ENCODE measurements at places on chromosomes 3 and 15.

GRCh38 chr3:9911863-9912262, 5.0 kb upstream of the IL17RC start:
- no peak for DNase-seq

- no peak for DNase-seq
Observed at GRCh38 chr3:124373524-124373923, 356.7 kb upstream of the UMPS start.

DNA sequence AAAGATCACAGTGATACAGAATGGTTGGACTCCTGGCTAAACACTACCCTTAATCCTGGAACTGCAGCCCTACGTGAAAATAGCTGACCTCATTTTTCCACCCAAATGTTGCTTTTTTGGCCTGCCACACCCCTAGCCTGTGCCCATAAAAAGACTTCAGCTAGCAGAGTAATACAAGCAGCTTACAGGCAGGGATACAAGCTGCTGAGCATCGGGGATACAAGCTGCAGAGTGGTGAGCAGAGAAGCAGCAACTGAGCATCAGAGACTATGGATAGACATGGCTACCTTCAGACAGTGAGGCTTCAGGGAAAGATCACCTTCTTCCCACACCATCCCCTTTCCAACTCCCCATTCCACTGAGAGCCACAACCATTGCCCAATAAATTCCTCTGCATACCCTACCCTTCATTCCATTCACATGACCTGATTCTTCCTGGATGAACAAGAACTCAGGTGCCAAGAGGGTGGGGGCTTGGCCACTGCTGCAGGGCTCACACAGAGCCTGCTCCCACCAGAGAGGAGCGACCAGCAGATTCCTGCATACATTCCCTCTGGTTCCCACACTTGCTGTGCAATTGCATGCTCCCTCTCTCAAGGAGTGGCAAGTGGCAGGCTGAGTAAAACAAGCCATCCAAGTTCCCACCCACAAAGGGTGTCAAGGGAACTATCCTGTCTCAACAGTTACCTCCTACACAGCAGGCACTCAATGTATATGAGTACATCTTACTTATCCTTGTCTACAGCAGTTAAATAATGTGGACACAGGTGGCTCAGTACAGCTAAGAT, 217.5 kb downstream of the ALCAM start:
- DNase-seq = no peak

DNA sequence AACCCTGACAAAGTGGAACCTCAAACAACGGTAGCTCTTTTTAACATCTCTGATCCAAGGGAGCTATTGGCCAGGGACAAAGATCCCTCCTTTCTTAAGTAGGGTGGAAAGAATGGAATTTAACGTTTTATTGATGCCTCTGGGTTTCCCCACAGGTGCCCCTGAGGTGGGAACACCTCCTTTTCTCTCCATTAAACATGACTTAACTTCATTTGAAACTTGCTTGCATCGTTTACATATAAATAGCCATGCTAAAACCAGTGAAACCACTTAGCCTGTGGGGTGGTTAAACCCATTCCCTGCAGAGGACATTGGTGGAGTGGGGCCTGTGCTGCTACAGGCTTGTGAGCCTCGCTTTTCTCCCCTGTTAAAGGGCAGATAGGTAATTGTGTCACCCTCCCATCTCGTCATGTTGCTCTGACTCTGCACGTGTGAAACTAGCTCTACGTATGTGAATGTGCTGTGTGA, 9.7 kb downstream of the CGNL1 start:
- DNase-seq = no peak

DNA sequence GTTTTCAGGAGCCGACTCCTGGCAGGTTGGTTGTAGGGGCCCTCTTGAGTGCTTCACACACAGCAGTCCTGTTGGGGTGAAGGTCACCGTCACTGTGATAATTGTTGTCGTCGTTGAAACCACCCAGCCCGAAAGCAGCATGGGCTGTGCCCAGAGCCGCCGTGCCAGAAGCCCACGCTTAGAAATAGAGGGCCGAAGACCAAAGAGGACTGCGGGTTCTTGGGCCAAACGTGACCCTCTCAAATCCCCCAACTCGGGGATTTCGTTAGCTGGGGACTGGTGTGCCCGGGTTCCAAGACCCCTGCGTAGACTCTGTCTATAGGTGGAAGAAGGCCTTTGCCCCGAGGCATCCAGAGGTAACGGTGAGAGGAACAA, 7.5 kb upstream of the ADAMTS17 start:
- no peak for DNase-seq

DNA sequence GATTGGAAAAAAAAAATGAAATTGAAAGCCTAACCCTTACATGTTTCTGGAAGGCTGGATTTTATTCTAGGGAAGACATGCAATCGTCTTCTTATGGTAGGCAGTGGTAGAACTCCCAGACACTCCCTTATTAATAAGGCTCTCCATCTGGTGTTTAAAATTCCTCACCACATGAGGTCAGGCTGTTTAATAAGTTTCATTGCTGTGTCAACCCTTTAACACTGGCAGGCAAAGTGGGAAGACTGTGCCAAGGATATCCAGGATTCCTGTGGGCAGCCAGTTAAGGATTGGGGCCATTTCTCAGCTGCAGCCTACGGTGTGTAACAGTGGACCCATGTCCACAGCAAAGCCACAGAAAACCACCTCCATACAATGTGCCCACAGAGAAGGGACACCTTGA, 225.5 kb upstream of the CHRM5 start:
- no peak for DNase-seq

DNA sequence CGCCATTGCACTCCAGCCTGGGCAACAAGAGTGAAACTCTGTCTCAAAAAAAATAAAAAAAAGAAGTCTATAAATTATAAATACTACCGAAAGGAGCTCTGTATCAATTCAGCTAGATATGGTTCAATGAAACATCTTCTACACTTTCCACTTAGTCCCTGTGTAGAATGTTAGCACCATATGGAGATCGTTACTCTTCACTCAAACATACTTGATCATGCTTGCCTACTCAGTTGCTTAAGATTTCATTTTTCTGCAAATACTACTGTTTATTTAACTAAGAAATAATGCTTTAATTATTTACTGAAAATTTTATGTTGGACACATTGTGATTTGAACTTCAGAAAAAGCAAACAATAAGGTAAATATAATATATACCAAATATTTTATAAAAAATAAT, 17.1 kb upstream of the NANOGP8 start:
- DNase-seq = no peak

DNA sequence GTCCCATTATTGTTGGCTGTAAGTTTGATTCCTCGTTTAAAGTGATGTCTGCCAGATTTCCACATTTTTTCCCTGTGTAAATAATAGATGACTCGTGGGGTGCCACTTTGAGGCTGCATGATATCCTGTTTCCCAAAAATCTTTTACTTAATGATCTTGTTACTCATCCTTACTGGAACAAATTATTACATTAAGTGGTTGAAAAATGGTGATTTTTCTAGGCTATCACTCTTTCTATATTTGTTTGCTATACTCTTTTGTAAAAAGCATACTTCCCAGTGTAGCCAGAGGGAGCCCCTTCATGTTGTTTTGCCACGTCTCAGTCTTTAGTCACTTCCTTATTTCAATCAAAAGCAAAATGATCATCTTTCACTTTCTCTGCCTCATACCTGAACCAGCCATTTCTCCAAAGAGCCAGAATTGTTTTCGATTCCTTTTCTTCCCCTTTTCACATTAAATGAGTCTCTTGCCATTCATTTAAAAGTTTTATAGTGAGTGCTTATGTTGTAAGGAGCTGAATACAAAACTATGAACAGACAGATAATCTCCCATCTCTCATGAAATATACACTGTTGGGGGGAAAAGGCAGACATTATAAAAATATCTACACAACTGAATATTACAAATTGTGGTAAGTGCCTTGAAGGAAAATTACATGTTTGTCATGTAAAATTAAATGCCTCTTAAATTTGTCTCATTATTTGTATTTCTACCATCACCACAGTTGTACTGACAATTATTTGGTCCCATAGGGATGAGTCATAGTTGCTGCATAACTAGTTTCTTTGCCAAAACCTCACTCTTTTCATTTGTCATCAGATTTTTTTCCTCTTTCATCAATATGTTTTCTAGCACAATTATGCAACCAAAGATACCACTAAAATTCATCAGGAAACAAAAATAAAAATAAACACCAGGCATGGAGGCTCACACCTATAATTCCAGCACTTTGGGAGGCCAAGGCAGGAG, 41.5 kb downstream of the ADGRG7 start:
- no peak for DNase-seq

- DNase-seq = no peak
Observed at GRCh38 chr3:126424039-126424717, 29.5 kb downstream of the CFAP100 start.
